RWPE1 (cell line): ENCODE measurements at places on chromosomes 5 and 9.

- DNase-seq = no peak
Measured at GRCh38 chr9:21481470-21482056, 550 bp downstream of the IFNE start.

DNA sequence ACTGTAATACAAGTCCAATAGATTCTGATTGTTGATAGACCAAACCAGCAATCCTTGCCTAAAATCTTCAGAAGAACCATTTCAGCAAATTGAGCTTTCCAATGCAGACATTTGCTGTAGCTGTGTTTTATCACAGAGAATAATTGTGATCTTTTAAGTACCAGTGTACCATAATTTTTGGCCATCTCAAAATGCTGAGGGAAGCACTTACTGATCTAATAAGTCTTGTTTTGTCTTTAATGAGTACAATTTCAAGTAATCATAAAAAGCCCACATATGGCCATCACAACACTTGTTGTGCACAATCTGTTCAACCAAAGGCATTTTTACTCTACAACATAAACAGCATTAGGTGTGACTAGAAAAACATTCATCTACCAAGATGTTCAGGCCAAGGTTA, 159.9 kb downstream of the FBXL17 start:
- DNase-seq = no peak

DNA sequence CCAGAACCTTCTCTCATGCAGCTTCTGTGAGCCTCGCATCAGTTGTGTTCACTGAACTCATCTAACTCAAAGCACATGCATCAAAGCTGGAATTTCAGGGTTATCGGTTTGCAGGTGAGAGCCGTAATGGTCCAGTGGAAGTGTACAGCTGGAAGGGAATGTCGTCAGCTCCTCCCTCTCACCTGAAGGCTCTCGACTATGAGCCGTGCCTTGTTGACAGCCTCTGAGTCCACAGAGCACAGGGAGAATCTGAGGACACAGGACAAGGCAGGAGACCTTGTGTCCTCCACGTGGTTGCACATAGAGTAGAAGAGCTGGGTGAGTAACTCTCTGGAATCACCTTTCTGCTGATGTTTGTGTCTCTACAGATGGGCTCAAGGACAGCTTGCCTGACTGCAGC, 38.8 kb downstream of the PROP1 start:
- DNase-seq = no peak

GRCh38 chr5:95729115-95730010, 1.8 kb upstream of the RHOBTB3 start:
- no peak for DNase-seq

- no peak for DNase-seq
Measured at GRCh38 chr5:144236499-144236898, 65.8 kb downstream of the KCTD16 start.

- no peak for DNase-seq
Measured at GRCh38 chr5:68711293-68712200, 382.3 kb upstream of the SLC30A5 start.

GRCh38 chr5:159951834-159952233, 35.6 kb downstream of the ADRA1B start:
- DNase-seq = no peak

- DNase-seq = no peak
Measured at GRCh38 chr5:15285901-15286583, 213.9 kb upstream of the FBXL7 start.
